Activated naive CD4-positive, alpha-beta T cell treated with Interleukin-2 at 50 U/mL for 16 hours (primary cell): ENCODE measurements at places on chromosomes 11 and 22.

DNA sequence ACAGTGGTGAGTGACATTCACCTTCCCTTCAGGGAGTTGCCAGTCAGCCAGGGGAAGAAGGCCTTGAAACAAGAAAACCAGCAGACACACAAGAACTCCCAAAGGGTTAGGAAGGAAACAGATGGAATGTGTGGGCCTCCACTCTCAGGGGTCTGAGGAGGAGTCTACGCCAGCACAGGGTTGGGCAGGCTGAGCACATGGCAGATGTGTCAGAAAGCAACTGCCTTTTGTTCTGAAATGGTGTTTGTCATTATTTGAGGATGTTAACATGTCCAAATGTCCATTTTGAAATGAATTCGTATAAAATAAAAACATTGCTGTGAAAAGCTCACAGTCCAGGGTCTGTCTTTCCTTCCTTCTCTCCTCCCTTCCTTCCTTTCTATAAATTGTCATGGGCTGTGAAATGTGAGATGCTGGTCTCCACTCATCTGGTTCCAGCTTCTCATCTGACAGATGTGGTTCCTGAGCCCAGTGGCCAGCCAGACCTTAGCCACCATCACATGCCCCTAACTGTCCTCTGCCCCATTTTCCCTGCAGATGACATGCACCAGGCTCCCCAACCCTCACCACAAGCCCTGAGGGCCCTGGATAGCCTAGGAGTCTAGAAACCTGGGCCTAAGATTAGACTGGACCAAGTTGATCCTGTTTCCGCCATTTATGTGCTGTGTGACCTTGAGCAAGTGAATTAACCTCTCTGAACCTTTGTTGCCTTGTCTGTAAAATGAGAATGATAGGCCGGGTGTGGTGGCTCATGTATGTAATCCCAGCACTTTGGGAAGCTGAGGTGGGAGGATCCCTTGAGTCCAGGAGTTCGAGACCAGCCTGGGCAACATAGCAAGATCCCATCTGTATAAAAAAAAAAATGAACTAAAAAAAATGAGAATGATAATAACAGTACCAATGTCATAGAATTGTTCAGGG is 56.2 kb upstream of the CRYBB3 start:
- DNase-seq, result no peak

GRCh38 chr22:26553056-26553752 is 36.7 kb downstream of the TPST2 start:
- DNase-seq, result no peak

DNA sequence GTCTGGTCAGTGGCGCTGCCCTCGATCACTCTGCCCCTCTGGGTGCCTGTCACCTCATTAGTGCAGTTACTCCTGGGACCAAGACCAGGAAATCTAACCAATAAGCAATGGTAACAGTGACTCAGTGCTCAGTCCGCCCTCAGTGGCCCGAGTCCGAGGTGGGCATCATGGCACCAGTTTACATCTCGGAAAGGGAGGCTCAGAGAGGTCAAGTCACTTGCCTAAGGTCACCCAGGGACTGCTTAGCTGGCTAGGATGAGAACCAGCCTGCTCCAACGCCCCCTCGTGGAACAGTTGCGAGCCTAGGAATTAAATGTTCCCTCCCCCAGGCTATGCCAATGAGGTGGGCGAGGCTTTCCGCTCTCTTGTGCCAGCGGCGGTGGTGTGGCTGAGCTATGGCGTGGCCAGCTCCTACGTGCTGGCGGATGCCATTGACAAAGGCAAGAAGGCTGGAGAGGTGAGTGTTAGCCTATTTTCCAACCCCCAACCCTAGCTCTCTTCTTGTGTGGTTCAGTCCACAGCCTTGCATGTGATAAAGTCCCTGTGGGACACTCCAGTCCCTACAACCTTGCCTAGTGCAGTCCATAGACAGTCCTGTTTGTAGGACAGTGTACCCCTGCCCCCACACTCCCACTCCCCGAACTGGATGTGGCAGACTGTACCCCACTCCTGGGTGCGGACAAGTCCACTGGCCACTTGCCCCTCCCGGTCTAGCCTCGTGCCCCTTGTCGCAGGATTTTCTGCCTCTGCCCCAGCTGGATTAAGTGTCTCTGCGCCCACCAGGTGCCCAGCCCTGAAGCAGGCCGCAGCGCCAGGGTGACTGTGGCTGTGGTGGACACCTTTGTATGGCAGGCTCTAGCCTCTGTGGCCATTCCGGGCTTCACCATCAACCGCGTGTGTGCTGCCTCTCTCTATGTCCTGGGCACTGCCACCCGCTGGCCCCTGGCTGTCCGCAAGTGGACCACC is 1.1 kb downstream of the MTFP1 start:
- DNase-seq, result peak; percentile 89

DNA sequence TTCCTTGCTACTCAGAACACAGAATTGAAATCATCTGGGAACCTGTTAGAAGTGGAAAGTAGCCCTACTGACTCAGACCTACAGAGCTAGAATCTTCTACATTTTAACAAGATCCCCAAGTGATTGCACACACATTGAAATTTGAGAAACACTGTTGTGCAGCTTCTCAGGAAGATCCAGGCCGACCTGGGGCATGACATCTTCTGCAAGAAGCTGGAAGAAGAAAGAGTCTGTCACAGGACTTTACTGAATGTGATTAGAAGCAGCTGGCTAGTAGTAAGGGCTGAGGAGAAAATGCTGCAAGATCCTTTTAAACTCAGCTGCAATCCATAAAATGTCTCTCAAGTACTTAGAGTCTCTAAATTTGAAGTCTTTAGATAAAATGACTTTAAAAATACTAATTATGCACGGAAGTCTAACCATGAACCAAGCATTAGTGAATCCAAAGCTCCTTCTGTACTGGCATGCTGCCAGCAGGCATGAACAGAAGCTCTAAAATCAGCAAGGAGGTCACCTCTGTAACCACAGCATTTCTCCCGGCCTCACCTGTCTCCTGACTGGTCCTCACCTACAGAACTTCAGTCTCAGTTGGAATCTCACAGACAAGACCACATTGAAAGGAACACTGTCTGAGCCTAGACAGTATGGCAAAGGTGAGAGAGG is 85.0 kb downstream of the SERGEF start:
- DNase-seq, result no peak

- no peak for DNase-seq
Measured at GRCh38 chr11:44840521-44841251, 110.0 kb downstream of the TP53I11 start.

DNA sequence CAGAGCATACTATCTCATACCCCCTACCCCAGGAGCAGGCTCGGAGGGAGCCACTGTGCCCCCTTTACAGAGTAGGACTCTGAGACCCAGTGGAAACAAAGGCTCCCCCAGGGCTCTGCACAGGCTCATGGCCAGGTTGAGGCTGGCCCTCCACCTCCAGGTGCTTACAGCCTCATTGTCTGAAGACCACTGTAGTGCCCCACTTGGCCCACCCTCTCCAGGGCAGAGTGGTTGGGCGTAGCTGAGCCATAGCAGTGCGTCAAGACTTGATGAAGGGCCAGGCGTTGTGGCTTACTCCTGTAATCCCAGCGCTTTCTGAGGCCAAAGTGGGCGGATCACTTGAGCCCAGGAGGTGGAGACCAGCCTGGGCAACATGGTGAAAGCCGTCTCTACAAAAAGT is 1.7 kb downstream of the ANKRD13D start:
- no peak for DNase-seq

DNA sequence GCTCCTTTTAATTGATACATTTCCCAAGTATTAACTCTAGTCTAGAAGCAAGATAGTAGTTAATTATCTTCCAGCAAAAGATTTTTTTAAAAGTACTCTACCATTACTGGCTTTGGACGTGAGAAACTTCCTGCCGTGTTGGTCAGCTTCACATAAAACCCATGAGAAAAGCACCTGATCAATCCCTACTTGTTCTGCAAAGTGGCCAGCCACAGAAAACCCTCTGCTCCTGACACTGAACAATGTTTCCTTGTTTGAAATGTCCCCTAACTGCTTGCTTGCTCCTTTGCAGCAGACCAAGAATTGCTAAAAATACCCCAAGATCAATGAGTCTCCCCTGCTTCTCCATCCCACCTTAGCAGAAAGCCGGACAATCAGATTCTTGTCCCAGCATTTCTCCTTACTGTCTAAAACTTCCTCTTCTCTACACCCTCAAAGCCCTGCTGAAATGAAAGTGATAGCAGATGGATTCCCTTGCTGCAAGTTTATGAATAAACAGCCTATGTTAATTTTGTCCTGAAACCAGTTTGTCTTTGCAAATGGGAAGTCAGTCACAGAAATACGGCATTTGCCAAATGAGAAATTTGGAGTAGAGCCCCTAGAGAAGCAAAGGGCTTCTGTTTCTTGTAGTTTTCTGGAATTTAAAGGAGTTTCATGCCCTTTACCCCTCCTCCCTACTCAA is 207.1 kb upstream of the ARHGAP20 start:
- DNase-seq, result no peak

DNA sequence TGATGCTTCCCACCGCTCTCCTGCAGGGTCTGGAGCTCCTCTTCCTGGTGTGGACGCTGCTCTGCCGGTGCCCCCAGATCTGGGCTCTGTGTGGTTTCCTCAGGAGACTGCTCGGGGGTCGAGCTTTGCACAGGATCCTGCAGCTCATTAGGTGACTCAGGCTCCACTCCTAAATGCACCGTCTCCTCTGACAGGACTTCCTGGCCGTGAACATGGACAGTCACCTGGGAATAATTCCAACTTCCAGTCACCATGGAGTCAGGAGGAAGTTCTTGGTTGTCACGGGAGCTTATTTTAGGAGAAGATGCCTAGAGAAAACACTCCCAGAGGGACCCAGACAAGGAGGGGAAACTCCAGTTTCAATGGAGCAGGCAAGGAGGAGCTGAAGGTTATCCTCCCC is 11.9 kb downstream of the ZNF202 start:
- DNase-seq, result no peak

DNA sequence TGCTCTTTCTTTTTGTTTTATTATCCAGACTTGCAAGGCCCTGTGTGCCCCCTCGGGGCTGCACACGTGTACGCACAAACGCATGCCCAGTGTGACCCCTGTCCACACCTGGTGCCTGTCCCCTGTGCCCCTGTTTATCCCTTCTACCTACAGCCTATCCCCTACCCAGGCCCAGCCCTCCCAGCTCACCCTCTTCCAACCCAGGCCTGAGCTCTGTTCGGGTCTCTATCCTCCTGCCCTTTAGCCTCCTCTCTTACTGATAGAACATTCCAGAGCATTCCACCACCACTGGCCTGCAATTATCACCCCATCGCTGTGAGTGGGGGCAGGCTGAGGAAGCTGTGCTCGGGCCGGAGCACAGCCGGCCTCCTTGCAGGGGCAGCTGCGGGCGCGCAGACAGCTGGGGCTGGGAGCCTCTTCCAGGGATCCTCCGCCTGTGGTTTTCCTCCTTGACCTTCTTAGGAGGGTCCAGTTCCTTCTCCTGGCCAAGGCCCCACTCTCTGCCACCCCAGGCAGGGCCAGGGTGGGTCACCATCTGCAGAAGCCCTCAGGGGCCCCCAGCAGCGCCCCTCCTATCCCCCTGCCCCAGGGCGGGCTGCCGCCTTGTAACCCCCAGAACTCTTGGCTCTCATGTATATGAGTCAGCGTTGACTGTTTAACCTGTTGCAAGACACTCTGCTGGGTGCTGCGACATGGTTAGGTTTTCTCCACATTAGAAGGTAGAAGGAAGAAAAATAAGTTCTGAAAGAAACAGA is 41.8 kb upstream of the KCNQ1OT1 start:
- DNase-seq, result no peak

- DNase-seq, result no peak
Measured at GRCh38 chr11:113184498-113184897, 129.9 kb upstream of the TTC12 start.

DNA sequence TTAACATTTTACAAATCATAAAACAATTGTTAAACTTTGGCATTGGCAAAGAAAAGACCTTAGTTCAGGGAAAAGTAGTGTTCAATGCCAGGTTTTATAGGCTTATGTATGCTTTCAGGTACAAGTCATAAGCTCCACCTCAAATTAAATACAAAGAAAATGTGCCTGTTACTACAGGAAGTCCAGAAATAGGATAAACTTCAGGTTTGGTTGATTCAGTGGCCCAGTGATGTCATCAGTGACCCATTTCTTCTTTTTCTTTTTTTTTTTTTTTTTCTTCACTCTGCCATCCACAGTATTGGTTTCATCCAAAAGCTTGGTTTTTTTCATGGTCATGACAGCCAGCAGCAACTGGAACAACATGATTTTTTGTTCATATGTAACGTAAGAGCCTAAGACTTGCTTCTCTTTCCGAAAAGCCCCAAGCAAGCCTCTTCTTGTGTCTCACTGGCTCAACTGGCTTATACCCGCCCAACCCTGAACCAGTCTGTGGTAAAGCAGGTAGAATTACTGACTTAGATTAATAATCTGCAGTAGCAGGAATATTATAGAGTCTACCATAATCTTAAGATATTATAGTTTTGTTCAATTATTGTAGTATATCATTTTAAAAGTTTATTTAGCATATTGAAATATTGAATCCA is 46.2 kb downstream of the TTC17 start:
- no peak for DNase-seq

DNA sequence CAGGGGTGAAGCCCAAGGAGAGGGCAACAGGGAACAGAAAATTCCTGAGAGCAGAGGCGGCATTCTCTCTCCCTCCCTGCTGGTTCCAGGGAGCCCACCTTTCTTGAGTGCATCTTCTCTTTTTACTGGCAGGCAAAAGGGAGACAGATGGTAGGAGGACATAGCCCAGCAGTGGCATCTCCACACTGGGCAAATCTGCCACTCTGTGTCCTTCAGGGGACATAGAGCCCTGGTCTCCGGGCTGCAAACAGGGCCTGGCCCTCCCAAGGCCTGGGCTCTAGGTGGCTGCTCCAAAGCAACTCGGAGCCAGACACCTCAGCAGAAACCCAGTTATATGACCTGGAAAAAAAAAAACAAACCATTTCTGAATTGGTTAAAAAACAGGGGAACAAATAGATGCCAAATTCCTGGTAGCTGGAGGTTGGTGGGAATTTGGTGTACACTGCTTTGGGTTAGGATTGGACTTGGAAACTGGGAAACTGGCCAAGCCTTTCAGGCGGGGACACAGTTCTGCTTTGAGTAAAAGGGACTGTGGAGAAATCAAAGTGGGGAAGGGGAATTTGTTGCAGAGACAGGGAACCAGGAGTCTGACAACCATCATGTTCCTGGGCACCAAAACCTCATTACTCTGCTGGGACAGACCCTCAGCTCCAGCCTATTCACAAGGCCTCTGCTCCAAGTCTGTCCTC is 23.6 kb upstream of the DKK3 start:
- DNase-seq, result no peak

GRCh38 chr11:47672283-47672730 is 29.9 kb upstream of the MTCH2 start:
- DNase-seq, result no peak

GRCh38 chr22:48104766-48105165 is 1342.3 kb downstream of the TBC1D22A start:
- no peak for DNase-seq

GRCh38 chr22:39710380-39711150 is 140.0 kb downstream of the CACNA1I start:
- DNase-seq, result no peak

GRCh38 chr11:118342503-118343161 is at the start of gene CD3D:
TSS of gene CD3D (minus strand) at chr11:118342705. CDS start at chr11:118342607, 98 bp downstream.
- peak; percentile 75 for DNase-seq

DNA sequence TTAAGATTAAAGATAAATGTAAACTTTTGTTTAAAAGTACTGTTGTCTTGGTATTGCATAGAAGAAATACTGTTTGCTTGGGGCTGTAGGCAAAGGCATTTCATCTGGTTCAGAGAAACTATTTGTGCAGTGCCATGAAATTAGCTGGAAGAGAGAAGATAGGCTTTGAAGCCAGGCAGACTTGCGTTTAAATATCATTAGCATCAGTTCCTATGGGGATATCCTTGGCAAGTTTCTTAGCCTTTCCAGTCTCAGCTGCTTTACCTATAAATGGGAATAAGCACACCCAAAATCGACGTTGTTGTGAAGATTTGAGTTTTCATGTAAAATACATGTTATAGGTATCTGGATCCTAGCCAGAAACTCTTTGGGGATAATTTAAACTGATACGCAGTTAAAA is 133.9 kb downstream of the FBXO7 start:
- DNase-seq, result no peak

GRCh38 chr11:76637491-76638269 is 32.9 kb downstream of the LRRC32 start:
- no peak for DNase-seq
